Activated CD4-positive, CD25-positive, alpha-beta regulatory T cell treated with anti-CD3 and anti-CD28 coated beads, Interleukin-2, amount 50 U/mL, for 16 hours (primary cell): ENCODE measurements at places on chromosomes 2 and 18.

DNA sequence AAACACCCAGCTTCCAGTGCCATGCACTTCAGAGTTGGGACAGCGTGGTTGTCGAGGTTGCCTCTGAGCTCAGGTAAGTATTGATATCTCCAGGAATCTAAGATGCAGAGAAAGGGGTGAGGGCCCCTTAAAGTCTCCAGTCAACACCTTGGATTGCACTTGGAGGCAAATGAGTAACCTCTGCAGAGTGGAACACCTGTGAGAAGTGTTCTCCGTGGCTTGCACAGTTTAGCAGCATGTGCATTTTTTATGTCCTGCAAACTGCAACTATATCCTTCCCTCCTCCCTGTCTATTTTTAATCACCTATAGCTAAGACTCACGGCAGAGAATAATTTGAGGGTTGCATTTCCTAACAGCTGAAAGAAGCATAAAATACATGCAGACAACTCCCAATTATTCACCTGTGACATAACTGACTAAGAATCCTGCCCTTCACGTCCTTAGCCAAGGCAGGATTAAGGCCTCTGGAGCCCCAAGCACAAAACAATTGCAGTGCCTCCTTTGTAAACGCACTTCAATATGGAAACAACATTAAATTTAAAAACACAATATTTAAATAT, 1.6 kb upstream of the ZNF385B start:
- no peak for DNase-seq

DNA sequence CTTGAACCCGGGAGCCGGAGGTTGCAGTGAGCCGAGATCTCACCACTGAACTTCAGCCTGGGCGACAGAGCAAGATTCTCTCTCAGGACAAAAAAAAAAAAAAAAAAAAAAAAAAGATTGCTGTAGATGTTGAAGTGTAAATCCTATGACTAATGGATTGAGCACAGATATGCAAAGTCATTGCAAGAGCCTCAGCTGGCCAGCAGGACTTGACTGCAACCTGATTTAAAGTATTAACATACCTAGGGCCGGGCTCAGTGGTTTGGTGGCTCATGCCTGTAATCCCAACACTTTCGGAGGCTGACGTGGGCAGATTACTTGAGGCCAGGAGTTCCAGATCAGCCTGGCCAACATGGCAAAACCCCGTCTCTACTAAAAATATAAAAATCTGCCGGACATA, 103.4 kb upstream of the MSH2 start:
- no peak for DNase-seq

DNA sequence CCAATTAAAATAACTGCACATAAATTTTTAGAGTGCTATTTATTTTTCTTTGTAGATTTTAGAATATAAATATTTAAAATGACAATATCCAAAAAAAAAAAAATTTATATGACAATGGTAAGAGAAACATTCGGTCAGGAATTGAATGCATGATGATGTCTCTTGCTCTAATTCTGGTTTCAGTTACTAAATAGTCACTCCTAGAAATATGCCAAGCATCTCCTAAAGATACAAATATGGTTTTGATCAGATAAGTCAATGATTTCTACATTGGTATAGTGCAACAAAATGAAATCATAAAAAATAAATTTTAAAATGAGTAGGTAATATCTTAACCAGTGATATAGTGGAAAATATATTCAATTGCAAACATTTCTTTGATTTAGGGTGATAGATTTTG, 95.9 kb upstream of the ACKR3 start:
- DNase-seq: no peak

DNA sequence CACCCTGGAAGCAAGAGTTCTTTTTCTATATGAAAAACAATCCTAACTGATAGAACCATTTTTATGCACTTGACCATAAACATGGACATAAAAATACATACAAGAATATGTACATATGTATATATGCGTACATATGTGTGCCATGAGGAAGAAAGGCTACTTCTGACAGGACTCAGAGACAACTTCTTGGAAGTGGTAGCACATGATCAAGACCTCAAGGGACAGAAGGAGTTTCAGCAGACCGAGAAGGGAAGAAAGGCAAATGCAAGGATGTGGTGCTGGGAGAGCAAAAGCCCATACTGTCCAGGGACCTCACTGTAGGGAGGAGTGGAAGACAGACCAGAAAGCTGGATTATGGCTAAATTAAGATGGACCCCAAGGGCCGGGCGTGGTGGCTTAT, 11.4 kb upstream of the NPAS2 start:
- DNase-seq: no peak

DNA sequence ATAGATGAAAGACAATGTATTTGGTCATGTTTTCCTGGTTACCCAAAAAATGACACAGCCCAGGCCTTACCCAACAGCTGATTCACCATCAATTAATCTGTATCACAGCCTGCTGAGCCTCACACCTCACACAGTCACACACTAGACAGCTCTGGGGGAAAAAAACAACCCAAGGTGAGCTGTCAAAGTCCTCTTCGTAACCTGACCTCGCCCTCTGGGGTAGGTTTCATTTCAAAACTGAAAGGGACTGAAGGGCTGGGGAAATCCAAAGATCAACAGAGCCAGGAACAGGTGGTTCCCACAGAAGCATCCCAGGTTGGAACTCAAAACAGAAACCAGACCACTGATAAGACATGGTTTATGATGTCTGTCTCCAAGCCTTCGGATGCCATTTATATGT, 18.2 kb upstream of the PCBP1 start:
- peak; percentile 61 for DNase-seq

DNA sequence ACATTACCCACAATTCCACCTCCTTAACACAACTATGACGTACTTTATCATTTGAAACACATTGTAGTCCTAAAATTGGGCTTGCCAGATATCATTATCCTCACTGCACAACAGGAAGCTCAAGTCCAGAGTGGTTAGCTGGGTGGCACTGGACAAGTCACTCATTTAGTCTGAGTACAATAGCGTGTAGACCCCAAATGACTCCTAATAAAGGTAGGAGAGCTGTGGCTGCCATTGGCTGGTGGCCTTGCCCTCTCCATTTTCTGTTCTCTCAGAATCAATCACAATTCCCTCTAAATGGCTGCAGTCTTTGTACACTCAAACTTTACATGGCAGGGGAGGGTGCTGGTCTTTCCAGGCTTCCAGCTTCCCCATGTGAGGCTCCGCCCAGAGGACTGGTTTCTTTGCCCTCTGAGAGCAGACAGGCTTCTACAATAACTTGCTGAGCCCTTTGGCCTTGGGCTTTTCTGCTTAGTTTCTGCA, 11.7 kb downstream of the PSTPIP2 start:
- DNase-seq: no peak

DNA sequence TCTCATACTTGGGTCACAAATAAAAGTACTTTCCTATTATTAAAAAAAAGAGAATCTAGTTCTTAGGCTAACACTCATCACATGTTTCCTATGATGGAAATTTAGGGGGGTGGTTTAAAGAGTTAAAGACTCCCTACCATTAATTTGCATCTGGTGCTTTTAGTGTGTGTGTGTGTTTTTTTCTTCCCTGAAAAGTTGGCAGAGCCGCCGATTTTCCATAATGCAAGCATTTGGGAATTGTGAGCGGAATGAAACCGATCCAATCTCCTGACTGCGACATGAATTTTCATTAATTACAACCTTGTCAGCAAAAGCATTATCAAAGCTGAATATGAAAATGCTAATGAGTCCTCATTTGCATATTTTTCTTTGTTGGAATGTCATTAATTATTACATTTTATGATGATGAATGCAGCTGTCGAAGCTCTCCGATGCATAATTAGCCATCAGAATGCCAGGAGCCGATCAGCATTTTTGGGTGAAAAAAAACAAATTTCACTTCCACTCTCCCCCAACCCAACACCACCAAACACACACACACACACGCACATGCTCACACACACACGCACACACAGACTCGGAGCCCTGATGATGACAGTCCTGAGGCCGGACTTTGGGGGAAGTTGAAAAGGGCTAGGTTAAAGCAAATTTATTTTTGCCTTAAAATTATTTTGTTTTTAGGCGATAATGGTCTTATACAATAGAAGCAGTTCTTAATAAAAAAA, 165.4 kb downstream of the TCF4 start:
- DNase-seq: no peak

GRCh38 chr2:71696381-71696780, 243.0 kb downstream of the DYSF start:
- DNase-seq: no peak

DNA sequence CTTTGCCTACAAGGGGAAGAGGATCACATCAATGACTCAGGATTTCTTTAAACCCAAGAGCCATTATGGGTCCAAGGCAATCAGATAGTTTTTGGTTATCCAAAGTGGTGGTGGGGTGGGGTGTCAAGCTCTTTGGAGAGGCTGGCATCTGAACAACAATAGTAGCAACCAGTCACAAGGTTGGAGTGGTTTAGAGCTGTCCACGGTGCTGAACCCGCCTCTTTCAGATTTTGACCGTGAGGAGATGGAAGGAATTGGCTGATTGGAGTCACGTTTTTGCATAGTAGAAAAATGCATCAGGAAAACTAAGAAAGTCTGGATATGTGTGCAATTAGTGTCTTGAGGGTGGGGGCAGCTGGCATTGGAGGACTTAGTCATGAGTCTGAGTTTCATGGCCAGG, 159.9 kb downstream of the LOXHD1 start:
- no peak for DNase-seq

DNA sequence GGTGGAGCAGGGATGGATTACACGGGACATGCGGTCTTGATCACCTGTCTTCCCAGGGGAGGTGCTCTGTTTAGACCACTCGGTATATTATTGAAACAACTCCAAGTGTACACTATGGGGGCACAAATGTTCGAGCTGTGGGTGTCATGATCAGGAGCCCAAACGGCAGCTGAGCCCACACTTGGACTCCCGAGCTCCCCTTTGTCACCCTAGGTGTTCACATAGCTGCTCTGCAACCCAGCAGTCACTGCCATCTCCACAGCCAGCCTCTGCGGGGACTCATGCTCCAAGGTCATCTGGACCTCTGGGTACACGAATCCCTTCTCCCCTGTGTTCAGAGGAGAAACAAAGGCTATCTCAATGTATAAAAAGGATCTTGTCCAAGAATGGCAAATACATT, 46.0 kb downstream of the CAPN13 start:
- DNase-seq: no peak

- DNase-seq: no peak
Measured at GRCh38 chr2:69011611-69012157, 1.3 kb upstream of the ANTXR1 start.

DNA sequence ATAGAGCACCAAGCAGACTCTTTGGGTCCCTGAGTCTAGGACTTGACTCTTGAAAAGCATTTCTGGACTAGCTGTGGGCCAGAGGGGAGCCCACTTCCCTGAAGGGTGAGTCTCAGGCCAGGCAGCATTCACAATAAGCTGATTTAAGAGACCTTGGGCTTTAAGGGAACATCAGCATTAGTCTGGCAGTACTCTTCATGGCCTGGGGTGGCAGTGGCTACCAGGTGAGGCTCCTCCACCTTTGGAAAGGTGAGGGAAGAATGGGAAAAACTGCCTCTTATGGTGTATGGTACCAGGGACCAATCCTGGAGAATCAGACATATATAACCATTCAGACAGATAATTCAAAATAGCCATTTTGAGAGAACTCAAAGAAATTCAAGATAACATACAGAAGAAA, 599.9 kb upstream of the POU3F3 start:
- no peak for DNase-seq

DNA sequence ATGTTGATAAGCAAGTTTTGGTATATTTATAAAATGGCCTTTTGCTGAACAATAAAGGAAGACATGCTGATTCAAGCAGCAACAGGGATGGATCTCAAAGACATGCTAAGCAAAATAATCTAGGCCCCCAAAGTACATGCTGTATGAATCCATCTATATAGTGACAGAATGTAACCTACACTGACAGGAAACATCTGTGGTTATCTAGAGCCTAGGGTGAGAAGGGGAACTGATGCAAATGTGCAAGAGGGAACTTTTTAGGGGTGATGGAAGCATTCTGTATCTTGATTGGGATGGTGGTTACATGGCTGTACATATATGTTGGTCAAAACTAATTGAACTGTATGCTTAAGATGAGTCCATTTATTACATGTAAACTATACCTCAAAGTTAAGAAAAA, 24.2 kb downstream of the CNRIP1 start:
- no peak for DNase-seq

- DNase-seq: no peak
Measured at GRCh38 chr2:120428748-120429147, 82.8 kb downstream of the INHBB start.

- DNase-seq: no peak
Measured at GRCh38 chr2:36487947-36488346, 110.0 kb downstream of the FEZ2 start.
